T47D (cell line): ENCODE measurements at places on chromosomes 16 and 17.

DNA sequence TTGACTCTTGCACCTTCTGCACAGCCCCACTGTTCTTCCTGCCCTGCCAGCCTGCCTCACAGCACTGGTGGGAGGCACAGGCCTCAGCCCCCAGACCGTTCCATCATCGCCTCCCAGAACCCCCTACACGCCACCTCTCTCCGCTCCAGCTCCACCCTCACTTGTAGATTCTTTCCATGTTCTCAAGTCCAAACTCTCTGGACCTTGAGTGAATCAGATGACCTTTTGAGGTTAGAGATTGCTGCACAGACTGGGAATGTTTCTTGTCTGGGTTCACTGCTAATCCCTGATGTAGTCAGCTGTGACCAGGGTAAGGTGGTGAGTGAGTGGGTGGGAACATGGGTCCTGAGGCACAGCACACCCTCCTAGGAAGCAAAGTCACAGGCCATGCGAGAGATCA lies 272.4 kb downstream of the IRF8 start:
- no peak for DNase-seq

GRCh38 chr16:52203096-52203495 lies 343.8 kb downstream of the TOX3 start:
- DNase-seq = no peak

DNA sequence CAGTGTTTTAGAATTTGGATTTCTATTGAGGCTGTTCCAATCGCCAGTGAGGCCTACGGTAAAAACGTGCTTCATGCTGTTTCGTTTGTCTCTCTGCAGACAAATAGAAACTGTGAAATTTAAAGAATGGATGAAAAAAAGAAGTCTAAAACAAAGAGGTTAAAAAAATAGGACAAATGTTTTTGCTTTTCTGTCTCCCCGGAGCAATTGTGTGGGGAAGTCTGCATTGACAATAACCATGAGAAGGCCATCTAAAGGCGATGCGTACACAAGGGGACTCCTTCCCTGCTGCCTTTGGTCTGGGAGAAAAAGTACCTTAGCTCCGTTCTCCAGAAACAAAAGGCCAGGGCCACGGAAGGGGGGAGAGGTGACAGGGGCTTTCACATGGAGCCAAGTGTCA lies 4.6 kb upstream of the ZFHX3 start:
- no peak for DNase-seq

DNA sequence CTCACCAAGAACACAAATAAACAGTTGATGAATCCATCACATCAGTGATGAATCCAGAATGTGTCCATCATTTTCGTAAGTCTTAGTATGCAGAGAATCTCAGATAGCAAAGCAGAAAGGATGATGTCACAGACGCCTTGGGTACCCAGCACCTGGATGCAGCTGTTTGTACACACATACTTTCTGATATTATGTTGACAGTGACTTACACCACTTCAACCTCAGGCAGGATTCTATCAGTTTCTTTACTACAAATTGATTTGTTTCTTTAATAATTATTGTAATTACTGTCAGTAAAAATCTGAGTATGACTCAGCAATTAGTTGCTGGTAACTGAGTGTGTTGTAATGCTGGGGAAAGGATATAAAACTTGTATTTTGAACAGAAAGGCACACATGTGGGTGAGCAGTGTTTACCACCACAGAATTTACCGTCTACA lies 159.8 kb downstream of the RPTOR start:
- DNase-seq = no peak

GRCh38 chr17:8469964-8470363 lies 34.3 kb downstream of the NDEL1 start:
- no peak for DNase-seq

- DNase-seq = no peak
These were observed 10.3 kb downstream of the MRC2 start for GRCh38 chr17:62637809-62638208.

- no peak for DNase-seq
These were observed 4.4 kb downstream of the PRSS22 start for GRCh38 chr16:2853531-2854073.

GRCh38 chr16:67184995-67185650 lies 1.4 kb upstream of the MATCAP1 start:
- DNase-seq = peak; percentile 63

DNA sequence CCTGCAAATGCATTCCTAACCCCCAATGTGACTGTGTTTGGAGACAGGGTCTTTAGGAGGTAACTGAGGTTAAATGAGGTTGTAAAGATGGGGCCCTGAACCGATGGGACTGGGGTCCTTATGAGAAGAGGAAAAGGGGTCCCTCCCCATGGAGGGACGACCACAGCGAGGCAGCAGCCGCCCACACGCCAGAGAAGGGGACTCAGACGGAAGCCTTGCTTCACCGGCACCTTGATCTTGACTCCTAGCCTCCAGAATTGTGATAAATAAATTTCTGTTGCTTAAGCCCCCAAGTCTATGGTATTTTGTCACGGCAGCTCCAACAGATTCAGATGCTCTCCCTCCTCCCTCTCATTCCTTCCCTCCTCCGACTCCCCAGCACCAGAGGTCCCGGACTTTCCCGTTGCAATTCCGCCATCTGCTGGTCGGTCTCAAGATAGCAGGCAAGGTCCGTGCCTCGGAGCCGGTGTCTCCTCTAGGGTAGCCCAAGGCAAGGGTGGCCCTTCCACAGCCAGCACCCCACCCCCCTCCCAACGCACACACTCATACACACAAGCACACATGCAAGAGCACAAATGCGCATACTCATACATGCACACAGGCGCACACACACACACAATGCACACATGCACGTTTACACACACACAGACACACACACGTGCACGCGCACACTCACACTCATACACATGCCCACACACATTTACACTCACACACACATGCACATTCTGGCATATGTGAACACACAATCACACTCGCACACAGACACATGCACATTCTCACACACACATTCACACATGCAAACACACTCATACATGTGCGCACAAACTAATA lies 23.1 kb upstream of the C16orf78 start:
- DNase-seq = peak; percentile 58

GRCh38 chr16:81879625-81880024 lies 100.5 kb downstream of the PLCG2 start:
- peak; percentile 33 for DNase-seq

DNA sequence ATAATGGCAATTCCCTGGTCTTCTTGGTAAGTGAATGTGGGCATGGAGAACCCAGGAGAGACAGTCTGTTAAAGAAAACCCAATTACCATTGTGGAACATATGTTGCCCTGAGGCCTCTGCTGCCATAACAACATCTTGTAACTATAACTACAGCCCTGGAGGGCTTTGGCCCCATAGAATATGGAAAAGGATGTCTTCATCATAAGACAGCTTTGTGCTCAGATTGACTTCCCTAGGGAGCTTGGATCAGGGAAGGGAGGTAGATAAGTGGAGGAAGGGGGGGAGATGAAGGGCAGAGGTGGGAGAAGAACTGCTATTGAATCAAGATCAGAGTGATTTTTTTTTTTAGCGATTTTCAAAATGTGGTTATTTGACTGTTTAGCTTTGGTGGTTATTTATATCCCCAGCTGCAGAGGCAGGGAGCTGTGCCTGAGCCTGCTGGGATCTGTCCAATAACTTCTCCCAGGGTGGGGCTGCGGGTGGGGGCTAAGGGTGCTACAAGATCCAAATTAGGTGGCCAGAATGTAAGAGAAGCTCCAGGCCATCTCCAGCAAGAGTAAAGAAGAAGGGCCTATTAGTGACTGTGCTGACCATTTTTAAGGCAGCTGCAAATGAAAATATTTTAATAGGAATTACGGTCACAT lies 5.3 kb upstream of the KAT7 start:
- DNase-seq = no peak

DNA sequence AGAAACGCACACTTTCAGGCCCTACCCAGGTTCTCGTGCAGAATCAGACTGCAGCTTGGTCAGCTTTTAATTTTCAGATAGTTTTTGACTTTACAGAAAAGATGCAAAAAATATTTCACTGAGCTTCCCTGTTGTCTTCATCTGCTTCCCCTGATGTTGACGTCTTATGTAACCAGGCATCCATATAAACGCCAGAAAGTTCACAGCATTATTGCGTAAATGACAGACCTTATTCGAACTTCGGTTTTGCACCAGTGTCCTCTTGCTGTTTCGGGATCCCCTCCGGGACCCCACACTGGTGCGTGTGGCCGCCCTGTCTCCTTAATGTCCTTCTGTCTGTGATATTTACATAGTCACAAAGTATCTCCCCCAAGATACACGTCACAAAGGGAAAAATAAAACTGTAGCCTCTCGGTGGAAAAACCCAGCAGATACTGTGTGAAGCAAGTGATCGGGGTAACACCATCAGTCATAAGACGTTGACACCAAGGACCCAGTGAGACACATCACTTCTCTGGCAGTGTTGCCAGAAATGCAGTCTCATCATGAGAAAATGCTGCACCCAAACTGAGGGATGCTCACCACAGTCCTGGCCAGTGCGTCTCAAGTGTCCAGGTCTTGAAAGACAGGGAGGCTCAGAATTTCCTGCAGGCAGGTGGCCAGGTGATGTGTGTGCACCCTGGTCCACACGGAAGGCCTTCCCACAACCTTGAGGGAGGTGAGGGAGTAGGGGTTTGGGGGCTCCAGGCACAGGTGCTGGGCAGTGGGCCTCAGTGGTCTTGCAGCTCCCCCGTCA lies 4.3 kb downstream of the BANP start:
- no peak for DNase-seq

GRCh38 chr17:5921512-5922282 lies 148.5 kb upstream of the WSCD1 start:
- no peak for DNase-seq

- no peak for DNase-seq
These were observed 7.8 kb upstream of the KRT19 start for GRCh38 chr17:41535764-41536481.

DNA sequence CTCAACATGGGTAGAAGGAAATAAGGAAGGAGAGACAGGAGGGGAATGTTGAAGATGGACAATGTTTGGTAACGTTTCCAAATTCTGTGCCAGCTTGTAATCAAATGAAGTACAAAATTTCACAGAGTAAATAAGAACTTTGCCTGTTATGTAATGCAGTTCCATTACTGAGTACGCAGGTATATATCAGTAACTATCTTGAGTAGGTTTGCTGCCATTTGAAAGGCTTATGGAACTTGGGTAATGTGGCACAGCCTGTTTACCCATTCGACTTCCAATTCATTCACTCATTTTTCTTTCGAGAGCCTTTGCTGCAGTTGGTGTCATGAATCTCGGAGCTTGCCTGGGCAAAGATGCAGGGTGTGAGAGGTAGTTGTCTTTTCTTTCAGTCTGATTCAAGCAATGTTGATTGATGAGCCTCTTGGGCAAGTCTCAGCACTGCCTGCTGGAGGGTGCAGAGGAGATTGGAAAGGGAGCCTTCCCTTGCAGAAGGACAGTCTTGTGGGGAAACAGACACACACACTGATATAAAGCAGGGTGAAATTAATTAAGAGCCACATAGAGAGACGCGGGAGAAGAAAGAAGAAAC lies 53.4 kb downstream of the ZNF18 start:
- no peak for DNase-seq

DNA sequence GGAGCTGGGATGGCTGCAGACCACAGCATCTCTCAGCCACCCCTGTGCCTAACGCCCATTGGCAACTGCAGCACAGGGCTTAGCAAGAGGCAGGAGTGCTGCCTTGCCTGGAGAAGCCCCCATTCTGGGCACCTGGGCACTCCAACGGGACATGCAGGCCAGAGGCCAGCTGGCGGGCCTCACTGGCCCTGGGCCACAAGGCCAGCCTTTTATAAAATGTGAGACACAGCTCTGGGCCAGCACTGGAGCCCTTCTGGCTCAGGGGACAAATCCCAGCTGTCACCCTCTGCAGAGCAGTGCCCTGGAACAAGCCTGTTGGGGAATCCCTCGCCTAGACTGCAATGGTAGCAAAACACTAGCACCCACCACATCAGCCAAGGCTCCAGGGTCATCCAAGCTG lies 171.8 kb downstream of the WSCD1 start:
- DNase-seq = no peak

GRCh38 chr17:19897903-19898302 lies 30.2 kb upstream of the ULK2 start:
- no peak for DNase-seq

GRCh38 chr17:79305768-79306423 lies 231.3 kb downstream of the ENGASE start:
- no peak for DNase-seq

DNA sequence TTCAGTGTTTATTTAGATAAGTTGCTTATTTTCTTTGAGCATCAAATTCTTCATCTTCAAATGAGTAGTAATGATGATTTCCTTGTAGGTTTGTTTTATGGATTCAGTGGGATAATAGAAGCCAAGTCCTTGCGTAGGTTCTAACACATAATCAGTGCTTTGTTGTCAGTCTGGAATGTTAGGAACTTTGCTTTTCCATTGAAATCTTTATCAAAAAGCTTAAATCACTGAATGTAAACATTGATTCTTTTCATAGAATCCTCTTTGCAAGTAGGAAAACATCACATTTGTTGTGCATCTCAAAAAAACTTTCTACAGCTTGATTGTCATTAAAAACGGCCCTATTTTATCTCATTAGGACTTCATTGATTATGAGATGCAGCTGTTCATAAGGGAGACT lies 490.3 kb upstream of the GOT2 start:
- no peak for DNase-seq

DNA sequence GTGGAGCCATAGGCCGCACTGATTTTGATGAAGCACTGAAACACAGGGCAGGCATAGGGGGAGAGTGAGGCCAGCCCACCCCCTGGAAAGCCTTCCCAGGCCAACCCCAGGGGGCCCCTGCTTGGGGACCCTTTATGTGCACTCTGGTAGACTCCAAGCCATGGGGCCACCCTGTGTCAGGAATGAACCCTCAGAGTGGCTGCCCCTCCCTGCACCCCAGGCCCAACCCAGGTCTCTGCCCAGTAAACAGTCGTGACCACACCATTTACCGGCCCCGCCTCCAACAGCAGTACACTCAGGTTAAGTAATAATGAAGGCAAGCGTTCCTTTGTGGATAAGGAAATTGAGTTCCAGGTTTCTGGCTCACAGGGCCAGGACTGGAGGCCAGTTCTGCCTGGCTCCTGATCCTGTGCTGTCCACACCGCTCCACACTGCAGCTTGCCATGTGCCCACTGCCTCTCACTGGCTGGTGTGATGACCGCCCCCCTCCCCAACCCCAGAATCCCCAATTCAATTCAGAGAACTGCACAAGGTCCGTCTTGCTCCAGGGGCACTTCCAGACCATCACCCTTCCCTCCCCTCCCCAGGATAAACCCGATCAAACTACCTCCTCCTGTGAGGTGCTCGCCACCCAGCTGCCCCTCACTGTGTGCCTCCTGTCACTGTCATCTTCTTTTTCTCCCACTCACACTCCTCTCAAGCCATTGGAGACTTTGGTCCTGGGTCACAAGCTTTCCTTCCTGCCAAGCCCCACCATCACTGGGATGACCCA lies 13.6 kb downstream of the PIMREG start:
- no peak for DNase-seq

- no peak for DNase-seq
These were observed 30.4 kb upstream of the PITPNA start for GRCh38 chr17:1592751-1593629.

DNA sequence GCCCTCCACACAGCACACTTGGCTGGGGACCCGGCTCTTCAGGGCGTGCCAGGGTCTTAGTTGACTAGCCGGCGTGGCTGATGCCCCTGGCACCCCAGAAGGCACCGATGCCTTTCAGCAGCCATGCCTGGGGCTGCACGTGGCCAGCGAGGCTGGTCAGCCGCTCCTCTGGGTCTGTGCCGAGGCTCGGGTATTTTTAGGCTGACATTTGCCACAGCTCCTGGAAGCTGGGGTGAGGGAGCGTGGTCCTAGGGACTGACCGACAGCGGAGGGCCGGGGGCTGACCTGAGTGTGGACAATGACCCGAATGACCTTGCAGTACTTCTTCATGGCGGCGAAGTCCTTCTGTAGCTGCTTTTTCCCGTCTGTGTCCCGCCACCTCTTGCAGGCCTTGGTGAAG lies 3.9 kb downstream of the RPL3L start:
- DNase-seq = no peak

- DNase-seq = no peak
These were observed 17.8 kb downstream of the CLUH start for GRCh38 chr17:2693561-2694380.
